Stimulated activated CD8-positive, alpha-beta memory T cell treated with anti-CD3 and anti-CD28 coated beads, Interleukin-4, amount 100 ng/mL, for 1 hour (primary cell): ENCODE measurements at places on chromosomes 16 and 17.

DNA sequence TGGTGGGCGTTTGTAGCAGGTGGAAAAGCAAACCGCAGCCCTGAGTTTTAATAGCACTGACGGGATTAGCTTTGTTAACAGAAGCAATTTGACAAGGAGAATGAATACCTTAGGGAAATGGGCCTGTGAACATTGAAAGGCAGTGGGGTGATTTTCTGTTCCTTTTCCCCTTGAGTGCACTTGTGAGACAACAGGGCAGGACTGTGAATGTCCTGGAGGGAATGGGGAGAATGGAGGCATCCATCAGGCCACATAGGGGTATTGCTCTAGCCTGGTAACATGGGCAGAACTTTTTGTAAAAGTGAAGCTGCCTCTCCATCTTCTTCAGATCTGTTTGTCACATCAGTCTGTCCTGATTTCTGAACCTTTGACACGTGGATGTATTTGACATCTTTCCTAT lies 26.2 kb downstream of the USP43 start:
- DNase-seq, result no peak

- DNase-seq, result no peak
Observed at GRCh38 chr17:64074704-64075426, 54.4 kb upstream of the ICAM2 start.

DNA sequence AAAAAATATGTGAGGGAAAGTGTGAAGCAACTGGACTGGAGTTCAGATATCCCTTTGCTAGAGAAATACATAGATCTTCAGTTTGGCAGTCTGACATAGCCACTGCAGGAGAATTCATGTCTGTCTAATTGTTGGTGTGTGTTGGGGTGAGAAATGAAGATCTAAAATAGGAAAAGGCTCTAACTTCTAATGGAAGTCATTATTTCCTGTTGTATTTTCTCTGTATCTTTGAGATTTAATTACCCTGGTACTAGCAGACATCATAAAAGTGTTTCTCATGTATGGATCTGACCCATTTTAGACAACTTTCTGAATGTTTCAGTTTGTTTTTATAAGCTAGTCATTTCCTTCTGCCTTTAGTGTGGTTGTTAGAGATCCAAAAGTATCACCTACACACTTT lies 128.3 kb downstream of the NLK start:
- DNase-seq, result no peak

DNA sequence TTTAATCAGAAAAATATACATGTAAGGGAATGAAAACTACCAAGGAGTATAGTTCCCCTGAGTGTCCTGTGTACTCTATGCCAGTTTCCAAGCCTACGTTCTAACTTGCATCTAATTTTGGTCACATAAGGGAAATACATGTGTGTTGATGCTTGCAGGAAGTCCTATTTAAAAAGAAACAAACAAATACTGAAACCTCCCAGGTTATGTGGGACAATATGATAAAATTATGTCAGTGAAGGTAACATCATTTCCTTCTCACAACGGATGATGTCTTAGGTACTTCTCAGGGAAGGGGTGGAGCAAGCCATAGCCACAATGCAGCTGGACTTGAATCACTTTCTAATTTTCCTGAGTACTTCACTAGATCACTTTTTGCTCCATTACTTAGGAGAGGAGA lies 115.9 kb downstream of the ZFHX3 start:
- no peak for DNase-seq

GRCh38 chr16:22191532-22192260 lies 14.4 kb upstream of the EEF2K start:
- DNase-seq, result no peak

DNA sequence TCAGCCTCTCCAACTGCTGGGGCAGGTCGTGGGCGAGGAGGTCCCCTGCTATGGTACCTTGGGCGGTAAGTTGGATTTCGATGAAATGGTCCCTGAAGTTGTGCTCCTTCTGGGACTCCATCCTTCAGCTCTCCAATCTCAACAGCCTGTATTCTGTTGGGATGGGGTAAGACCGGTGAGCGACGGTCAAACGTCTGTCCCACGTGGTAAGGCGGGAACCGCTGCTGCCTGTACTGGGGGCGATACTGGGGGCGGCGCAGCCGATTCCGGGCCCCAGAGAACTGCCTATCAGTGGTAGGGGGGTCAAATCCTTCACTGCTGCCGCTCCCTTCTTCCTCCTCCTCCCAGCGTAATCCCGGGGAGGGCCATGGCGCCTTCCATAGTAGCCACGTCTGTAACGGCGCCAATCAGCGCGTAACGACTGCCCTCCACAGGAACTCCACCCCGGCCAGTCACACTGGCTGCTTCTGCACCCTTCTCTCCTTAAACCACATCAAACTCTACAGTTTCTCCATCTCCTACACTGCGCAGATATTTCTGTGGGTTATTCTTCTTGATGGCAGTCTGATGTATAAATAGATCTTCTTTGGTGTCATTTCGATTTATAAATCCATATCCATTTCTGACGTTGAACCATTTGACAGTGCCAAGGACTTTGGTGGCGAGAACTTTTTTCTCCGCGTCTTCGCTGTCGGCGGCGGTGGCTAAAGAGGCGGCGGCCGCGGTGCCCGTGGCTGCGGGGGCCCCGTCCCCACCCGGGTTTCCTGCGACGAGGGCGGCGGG lies 41.1 kb downstream of the AHSP start:
- DNase-seq, result no peak

DNA sequence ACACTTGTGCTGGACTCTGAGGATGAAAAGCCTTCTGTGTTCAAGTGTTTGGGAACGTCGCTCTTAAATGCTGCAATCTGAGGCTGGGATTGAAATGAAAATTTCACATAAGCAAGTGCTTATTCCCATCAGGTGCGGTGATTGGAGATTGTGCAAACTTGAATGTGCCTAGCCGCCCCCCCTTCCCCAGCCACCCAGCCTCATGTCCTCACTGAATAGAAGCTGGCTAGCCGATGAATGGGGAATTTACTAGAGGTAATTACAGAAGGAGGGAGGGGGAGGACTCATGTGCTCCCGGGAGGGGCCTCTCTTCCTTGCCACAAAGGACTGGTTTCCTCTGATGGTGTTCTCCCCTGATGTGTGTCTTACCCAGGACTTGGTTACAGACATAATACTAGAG lies 544.8 kb upstream of the EEF2KMT start:
- no peak for DNase-seq
